ENCODE measurements at places on chromosomes 5 and 9.

DNA sequence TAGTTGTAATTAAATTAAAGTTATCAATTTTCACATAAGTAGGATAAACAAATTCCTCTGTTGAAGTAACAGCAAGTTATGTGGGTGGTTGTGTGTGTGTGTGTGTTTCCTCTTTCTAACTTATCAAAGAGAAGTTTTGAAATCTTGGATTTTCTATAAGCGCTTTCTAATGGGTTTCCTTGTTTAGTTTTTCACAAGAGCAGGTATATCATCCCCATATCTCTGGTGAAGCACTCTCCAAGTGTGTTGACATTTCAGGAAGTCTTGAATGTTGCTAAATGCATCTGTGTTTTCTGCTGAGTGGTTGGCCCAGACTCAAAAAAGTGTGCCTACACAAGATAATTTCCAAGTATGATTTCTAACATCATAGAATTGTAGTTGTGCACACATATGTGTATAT is 43.3 kb downstream of the PRDM6 start:
- no peak for DNase-seq

GRCh38 chr9:76218886-76219445 is 175.3 kb downstream of the RFK start:
- no peak for DNase-seq

- no peak for DNase-seq
Measured at GRCh38 chr9:18920141-18921084, 112.6 kb downstream of the SAXO1 start.

GRCh38 chr9:88221105-88221504 is 82.8 kb upstream of the SPATA31C2 start:
- DNase-seq = no peak

DNA sequence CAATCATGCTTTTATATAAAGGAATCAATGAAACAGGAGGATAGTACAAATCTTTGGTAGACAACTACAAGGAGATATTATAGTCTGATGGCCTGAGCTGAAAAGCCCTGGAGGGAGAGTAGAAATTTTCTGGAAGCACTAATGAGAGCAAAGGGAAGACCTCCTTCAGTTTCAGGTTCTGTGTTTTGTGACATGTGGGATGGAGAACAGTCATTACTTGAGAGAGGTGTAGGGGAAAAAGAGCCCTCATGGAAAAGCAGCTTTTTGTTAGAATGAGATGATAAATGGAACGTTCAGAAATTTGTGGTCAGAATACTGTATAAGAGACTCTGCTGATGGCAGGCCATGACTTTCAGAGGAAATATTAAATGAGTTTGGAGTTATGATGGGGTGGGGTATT is 360.6 kb upstream of the MEF2C start:
- no peak for DNase-seq

- DNase-seq = no peak
Measured at GRCh38 chr5:165565911-165566310, 2060.5 kb downstream of the MAT2B start.

DNA sequence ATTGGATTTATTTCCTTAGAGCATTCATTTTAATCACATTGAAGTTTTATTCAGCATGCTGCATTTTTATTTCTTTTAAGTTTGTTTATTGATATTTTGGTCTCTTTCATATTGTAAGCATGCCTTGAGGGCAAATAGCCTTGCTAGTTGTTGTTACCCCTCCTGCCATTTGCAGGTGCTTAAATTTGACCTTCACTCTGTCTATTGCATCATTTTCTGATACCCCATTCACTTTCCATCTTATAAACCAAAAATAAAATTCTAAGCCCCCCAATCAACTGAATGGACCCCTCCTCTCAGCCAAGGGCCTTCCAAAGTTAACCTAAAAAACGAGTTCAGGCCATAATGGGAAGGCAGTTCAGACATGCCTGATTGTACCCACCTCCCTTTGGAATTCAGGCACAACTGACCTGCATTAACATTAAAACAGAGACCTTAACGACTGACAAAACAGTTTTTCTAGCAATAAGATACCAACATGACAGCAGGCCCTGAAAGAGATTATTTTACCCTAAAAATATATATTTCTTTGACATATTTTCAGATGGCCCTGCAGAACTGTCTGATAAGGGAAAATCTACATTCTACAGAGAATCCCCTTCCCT is 32.1 kb downstream of the TARS1 start:
- no peak for DNase-seq

DNA sequence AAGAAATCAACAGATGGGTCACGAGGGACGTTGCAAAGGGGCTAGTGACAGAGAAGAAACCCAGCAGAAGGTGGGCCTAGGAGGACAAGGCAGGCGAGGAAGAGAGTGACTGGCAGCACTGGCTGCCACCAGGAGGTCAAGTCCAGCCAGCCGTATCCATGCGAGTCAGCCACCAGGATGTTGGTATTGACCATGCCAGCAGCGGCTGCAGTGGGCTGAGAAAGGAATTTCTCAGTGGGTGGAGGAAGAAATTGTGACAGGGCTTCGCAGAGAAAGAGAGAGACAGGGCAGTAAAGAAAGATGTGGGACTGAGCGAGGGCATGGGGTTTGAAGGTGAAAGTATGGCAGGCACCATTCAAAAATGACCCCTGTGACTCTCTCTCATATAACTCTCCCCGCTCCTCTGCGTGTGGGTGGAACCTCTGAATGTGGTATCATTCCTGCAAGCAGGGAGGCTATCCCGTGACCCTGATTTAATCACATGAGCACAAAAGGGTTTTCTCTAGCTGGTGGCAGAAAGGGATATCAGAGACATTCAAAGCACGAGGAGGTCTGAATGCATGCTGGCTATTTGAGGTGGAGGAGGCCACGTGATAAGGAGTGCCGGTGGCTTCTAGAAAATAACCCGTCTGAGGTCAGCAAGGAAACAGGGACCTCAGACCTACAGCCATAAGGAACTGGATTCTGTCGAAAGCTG is 45.4 kb upstream of the FBXW11 start:
- no peak for DNase-seq

DNA sequence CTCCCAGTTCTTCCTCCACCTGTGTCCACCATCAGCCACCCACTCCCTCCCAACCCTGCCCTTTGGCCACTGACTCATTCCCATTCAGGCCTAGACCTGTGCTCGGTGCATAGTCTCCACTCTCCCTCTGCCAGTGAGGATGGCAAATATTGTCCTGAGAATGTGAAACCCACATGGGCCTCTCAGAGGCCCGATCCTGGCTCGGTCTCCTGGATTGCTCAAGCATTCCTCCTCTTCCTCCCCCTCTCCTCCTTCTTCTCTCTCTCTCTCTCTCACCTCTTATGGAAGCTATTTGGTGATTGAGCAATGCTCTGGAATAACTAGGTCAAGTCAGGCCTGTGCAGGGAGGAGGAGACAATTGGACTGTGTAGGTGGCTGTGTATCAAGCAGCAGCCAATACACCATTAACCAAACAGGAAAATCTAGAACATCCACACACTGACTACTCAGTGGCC is 99.9 kb downstream of the KLF4 start:
- DNase-seq = no peak

GRCh38 chr5:133025804-133026663 is at the start of gene ZCCHC10:
ZCCHC10 (minus strand) TSS chr5:133026549; CDS start chr5:133026537, 12 bp downstream.
- DNase-seq = peak; percentile 95

DNA sequence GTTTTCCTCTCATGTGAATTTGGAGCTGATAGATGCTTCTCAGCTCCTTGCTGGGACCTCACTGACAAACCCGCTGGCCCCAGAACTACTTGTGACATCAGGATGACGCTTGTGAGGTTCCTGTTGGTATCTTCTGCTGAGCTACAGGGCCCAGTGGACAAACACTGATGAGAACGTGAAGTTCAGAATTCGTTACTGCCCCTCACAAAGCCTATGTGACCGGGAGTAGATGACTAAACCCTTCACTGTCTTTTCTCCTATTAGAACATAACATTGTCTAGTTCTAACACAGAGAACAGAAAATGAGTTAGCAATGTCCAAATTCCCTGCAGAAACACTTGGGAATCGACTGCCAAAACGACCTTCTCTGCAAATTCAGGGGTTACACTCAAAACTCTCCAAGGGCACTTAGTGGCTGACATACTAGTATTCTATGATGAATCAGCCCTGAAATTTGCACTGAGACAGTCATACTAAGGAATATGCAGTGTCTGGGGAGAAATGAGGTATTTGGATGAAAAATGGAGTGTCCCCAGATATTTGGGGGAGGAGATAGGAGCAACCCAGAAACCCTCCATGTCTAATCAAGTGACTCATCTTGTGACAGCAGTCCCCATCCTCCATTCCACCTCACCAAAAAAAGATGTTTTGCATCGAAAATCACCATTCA is 143.2 kb upstream of the TRIM32 start:
- DNase-seq = no peak

DNA sequence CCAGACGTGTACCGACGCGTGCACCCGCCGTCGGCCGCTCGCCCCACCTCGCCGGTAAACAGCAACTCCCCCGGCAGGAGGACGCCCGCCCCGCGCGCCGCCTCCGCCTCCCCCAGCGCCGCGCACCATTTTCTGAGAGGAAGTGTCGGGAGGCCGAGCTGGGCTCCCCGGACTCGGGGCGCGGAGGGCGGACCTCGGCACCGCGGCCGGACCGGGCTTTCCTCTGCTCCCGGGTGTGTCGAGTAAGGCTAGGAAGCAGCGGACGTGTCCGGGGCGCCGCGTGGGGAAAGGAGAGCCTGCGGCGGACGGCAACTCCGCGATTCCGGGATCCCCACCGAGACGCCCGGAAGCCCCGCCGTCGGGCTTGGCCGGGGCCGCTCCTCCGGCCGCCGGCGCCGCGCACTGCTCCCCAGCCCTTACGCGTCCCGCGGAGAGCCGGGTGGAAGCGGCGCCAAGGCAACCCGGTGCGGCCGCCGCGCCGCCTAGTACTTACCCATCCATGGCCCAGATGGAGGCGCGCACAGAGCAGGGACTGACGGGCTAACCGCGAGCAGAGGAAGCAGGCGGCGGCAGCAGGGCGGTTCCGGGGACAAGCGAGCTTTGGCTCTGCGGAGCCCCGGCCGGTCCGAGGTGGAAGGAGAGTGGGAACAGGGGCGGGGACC is at the start of gene PTBP3:
Gene PTBP3 (minus strand): TSS at position 643 of the 662 bp plus-strand sequence. CDS start 35,754 bp downstream, outside the sequence.
- DNase-seq = peak; percentile 87

Measured in coronary artery (tissue), 2 donors.